ENCODE measurements at places on chromosomes 4 and X.

GRCh38 chr4:629915-630641 is 4.7 kb downstream of the PDE6B start:
- DNase-seq: no peak

GRCh38 chr4:74932010-74932409 is 906 bp upstream of the PARM1 start:
- DNase-seq: no peak

DNA sequence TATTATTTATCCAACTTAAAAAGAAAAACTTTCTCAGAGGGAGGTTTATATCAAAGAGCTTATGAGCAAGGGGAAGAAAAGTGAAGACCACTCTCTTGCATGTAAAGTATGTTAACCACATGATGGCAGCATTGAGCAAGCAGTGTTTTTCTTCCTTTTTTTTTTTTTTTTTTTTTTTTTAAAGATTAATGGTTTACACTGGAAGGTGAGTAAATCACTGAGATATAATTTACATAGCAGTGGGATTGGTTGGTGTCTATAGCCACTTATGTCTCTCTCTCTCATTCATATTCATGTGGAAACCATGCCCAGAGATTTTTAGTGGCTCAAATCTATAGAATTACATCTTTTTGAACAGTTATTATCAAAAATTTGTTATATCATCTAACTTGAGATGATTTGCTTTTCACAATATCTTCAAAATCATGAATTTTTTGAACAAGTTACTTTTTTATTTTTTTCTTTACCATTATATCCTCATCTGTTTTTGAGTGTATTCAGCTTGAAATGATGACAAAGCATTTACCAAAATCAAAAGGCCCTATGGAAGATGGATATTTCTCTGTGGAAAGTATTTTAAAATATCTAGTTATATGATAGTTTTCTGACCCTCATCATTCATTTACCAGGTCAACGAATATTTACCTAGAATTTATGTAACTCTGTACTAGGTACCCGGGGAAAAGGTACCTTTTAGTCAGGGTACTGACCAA is 31.6 kb downstream of the MTHFD2L start:
- no peak for DNase-seq

- no peak for DNase-seq
Measured at GRCh38 chr4:92047209-92047875, 256.4 kb upstream of the GRID2 start.

DNA sequence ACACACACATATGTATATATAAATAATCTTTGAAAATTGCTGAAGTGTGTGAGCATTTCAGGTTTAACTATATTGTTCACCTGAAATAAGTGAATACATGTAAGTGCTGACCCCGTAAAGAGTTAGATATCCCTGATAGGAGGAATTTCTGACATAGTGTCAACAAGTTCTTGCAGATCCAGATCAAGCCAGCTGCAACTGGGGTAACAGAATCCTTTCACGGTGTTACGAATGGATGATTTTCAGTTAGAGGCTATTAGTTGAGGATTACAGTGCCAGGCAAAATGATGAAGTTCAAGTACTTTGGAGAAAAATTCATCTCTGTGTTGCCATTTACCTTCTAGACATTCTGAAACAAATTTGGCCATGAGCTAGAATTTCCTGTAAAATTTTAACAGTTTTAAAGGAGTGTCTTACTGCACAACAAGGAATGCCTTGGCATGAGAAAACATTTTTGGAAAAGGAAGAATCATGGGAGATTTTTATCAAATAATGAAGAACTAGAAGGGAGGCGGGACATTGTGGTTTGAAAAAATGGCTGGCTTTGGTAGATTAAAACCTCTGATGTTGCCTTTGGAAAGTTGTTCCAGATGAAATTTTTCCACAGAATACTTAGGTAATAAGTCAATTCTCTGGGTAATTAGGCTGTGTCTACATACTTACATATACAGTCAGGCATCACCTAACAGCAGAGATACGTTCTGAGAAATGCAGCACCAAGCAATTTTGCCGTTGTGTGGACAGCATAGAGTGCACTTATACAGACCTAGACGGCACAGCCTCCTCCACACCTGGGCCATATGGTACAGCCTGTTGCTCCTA is 84.4 kb upstream of the FAT1 start:
- DNase-seq: no peak

DNA sequence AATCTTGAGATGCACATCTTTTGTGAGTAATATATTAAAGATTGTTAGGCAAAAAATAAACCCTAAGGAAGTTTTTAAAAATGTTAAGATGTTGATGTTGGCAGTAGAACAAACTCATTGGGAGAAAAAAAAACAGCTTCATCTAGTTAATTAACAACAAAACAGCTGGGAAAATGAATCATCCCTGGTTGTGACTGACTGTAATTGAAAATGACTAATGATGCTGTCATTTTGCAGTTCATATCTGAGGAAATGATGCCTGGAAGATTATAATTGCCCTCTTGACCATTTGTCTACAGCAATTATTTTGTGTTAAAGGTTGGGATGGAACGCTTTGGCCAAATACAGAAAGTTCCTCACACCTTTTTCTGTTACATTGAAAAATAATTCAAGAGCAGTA is 760.4 kb upstream of the FTHL17 start:
- no peak for DNase-seq
